D341Med (cell line): ENCODE measurements at places on chromosomes 16 and 17.

- DNase-seq: no peak
These were observed 53.9 kb upstream of the ERN1 start for GRCh38 chr17:64183815-64184214.

DNA sequence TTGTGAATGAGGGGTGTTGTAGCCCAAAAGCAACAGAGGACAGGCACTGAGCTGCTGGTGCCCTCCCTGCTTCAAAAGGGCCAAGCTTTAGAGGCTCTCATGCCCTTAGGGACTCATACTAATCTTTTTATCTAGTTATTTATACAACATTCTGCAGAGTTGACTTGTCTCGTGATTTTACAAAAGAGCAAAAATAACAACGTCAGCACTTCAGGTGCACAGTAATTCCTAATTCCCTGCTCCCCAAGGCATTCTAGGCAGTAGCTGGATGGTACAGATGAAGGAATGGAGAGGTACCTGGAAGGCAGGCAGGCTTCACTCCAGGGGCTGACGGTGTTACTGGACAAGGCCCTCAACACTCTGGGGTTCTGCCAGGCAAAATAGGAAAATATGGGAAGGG is 406.7 kb upstream of the CCL2 start:
- no peak for DNase-seq

GRCh38 chr16:75012380-75013081 is 13.7 kb downstream of the ZNRF1 start:
- DNase-seq: no peak

GRCh38 chr16:974611-975261 is 4.0 kb upstream of the LMF1 start:
- DNase-seq: no peak

- DNase-seq: no peak
These were observed 119.0 kb upstream of the CDC42EP4 start for GRCh38 chr17:73430848-73431247.

DNA sequence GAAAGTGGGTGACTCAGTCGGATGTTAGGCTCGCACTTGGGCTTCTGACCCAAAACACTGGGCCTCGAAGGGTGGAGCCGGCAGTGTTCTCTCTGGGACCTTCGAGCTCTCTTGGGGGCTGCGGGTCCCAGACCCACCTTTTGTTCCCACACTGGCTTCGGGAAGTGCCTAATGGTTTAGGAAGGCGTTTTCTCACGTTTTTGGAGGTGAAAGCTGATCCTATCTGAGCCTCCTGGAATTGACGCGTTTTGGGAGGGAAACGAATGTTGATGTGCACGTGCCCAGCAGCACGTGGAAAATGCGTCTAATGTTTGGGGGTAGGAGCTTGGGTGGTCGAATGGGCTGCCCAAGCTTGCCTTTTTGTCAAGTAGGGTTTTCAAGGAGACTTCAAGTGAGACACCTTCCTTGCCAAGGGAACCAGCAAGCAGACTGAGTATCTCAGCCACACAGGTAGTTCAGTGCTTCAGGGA is 666 bp downstream of the HGS start:
- no peak for DNase-seq

DNA sequence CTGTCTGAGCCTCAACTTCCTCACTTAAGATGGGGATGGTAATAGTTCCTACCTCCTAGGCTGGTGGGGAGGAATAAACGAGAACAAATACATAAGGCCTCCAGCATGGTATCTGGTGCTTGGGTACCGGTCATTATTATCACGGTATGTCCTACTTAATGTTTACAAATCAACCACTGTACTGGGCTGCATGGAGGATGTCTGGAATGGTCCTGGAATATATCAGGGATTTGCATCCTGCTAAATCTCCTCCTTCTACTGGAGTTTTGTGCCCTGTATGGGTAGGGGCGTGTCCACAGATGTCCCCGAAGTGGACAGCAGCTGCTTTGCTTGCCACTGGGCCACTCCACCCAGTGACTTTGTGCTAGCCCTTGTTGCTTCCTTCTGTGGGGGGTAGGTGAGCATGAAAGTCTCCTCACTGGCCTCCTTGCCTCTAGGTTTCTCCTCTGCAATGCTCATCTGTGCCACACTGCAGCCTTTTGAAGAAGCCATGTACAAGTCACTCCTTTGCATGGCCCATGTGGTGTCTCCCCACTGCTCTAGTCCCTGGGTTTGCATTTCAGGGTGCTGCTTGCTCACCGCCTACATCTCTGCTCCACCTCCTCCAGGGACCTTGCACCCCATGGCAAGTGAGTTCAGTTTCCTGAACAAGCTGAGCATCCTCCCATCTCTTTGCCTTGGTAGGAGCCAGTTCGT is 2.2 kb upstream of the CMIP start:
- no peak for DNase-seq

GRCh38 chr17:50187394-50187725 is 14.1 kb downstream of the COL1A1 start:
- no peak for DNase-seq

GRCh38 chr17:81921996-81922565 is 4.1 kb upstream of the SIRT7 start:
- no peak for DNase-seq

- no peak for DNase-seq
These were observed 17.3 kb downstream of the BANP start for GRCh38 chr16:87968541-87968940.

DNA sequence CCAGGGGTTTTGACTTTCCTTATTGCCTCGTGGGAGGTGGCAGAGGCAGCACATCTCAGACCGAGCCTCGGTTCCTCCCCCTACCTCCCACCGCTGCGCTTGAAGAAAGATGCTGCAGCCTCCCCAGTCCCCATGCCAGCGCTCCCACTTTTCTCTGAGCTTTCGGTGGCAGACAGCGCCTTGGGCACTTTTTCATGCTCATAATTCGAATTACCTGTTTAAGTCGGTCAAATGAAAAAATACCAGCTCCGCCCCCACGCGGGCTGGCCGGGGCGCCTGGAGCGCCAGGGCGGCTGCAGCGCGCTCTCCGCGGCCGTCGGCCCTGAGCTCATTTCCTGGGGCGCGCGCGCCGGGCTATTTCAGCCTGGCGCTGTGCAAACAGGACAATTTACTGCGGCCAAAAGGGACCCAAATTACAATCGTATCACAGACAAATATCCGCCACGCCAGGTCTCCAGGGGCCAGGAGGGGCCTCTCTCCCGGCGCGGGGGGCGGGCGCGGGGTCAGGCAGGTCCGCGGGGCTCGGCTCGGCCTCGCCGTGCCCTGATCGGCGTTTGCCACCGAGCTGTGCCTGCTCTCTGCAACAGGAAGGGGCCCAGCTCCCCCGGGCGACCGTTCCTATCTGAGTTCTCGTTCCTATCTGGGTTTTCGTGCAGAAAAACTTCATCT is 45.0 kb downstream of the SOST start:
- peak; percentile 76 for DNase-seq

DNA sequence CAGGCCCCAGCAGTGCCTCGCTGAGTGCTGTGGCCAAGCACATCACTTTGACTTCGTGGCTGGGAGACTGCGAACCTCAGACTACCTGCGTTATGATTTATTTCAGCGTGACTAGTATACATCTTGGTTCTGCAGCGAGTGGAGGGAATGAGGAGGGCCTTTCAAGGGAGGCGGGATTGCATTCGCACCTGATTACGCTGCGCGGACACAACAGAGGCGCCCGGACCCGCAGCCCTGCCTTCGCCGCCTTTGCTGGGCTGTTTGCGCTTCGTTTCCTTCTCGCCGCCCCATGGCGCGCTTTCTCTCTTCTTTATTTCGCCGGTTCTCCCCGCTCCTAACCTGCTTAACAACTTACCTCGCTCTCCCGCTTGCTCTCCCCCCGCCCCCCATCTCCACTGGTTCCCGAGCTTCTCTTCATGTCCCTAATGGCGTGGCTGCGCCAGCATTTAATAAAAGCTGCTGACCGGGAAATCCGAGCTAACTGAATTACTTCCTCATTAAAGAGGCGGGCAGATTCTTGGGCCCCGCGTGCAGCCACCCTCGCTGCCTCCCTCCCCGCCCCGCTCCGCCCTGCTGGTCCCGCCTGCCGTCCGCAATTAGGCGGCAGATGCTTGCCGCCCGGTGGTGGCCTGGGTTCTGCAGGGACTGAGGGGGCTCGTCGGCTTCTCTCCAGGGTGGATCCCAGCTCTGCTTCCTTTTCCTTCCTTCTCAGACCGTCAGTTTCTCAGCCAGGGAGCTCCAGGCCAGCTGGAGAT is 257.6 kb upstream of the SDK2 start:
- DNase-seq: no peak

GRCh38 chr16:27355610-27356009 is 41.8 kb downstream of the IL4R start:
- DNase-seq: no peak

DNA sequence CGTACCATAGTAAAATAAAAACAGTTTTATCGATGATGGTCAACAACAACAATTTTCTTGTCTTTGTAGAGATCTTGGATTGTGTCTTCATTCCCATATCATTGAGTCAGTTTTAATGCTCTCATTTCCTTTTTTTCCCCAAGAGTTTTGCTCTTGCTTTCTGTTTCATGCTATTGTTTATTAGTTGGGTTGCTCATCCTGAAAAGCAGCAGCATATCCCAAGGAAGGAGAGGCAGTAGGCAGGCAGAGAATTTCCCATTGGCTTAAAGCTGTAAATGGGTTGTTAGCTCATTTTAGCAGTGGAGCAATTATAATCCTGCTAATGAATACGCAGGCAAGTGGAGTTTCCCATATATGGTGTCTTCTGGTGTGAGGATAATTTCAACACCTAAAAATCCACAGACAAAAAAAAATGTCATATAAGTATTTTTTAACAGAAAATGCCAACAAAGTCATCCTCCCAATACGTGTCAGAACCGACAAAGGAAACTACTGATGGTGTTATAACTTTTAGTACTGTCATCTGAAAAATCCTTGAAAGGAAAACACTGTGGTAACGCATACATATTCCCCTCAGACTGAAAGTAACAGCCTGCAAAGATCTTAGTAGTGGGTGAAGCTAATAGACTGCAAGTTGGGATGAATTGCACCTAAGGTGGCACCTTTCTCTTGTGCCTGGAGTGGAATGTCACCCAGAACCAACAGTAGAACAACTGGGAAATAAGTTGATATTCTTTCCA is 218.3 kb downstream of the FTO start:
- DNase-seq: no peak

DNA sequence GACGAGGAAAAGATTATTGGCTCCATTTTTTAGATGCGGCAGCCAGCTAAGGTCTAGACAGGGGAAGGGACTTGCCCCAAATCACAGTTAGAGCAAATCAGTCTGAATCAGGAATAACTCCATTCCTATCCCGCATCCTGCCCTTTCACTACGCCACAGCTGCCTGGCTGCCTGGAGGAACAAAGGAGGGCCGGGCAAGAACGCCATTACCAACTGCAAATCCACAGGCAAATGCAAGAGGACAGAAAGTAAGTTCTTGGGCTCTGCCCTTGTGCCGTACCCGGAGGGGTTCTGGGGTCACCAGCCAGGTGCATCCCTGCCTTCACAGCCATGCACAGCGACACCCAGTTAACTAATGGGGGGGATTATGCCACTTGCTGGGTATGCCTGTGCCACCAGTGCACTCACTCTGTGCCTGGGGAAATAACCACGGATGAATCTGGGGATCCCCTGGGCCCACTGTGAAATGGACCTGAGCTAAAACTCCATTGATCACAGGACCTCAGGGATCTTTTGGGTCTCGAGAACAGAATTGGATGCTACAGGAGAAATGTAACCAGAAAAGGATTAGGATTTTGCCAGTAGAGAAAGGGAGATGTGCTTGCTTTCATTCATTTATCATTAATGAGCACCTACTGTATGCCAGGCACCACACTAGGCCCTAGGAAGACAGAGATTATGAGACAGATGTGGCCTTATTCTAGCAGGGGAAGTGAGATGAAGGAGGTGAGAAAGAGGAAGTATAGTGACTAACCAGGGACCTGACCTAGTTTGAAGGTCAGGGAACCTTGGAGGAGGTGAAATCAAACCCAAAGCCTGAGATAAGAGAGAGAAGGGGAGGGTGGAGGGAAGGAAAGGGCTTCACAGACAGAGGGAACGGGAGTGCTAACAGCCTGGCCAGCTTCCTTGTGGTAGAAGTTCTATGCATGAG is 17.7 kb downstream of the BCL7C start:
- DNase-seq: peak; percentile 50

- no peak for DNase-seq
These were observed 12.3 kb upstream of the CDH15 start for GRCh38 chr16:89159066-89159849.

DNA sequence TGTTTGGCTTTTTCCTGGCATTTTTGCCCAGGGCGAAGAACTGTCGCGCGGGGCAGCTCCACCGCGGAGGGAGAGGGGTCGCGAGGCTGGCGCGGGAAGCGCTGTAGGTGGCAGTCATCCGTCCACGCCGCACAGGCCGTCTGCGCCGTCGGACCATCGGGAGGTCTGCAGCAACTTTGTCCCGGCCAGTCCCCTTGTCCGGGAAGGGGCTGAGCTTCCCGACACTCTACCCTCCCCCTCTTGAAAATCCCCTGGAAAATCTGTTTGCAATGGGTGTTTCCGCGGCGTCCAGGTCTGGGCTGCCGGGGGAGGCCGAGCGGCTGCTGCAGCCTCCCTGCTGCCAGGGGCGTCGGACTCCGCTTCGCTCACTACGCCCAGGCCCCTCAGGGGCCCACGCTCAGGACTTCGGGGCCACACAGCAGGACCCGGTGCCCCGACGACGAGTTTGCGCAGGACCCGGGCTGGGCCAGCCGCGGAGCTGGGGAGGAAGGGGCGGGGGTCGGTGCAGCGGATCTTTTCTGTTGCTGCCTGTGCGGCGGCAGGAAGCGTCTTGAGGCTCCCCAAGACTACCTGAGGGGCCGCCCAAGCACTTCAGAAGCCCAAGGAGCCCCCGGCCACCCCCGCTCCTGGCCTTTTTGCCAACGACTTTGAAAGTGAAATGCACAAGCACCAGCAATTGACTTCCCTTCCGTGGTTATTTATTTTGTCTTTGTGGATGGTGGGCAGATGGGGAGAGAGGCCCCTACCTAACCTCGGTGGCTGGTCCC is 2.3 kb upstream of the CBX4 start:
- DNase-seq: no peak

GRCh38 chr16:86834451-86835035 is 256.2 kb downstream of the FOXL1 start:
- DNase-seq: no peak

DNA sequence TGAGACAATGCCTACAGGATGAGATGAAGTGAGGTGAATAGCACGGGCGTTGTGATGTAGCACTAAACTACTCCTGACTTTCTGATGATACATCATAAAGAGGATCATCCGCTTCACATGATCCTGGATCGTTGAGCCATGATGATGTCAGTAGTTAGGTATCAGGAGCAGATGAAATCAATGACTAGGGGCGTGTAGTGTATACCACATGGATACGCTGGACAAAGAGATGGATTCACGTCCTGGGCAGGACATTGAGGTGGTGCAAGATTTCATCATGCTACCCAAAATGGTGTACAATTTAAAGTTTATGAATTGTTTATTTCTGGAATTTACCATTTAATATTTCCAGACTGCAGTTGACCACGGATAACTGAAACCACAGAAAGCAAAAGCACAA is 156.6 kb downstream of the ANKFN1 start:
- no peak for DNase-seq

- no peak for DNase-seq
These were observed 3.1 kb downstream of the EVI2A start for GRCh38 chr17:31318298-31318801.

GRCh38 chr16:50301626-50302471 is 35.5 kb downstream of the ADCY7 start:
- DNase-seq: no peak

GRCh38 chr17:66126231-66126630 is 65.7 kb downstream of the CEP112 start:
- no peak for DNase-seq

- DNase-seq: no peak
These were observed 37.5 kb downstream of the RPTOR start for GRCh38 chr17:80582165-80582564.

- DNase-seq: no peak
These were observed 50.8 kb upstream of the ZCCHC14 start for GRCh38 chr16:87543436-87544191.

- no peak for DNase-seq
These were observed 56.2 kb downstream of the HSD17B2 start for GRCh38 chr16:82091241-82091640.
